Memory B cell (primary cell): ENCODE measurements at places on chromosomes 13 and 19.

DNA sequence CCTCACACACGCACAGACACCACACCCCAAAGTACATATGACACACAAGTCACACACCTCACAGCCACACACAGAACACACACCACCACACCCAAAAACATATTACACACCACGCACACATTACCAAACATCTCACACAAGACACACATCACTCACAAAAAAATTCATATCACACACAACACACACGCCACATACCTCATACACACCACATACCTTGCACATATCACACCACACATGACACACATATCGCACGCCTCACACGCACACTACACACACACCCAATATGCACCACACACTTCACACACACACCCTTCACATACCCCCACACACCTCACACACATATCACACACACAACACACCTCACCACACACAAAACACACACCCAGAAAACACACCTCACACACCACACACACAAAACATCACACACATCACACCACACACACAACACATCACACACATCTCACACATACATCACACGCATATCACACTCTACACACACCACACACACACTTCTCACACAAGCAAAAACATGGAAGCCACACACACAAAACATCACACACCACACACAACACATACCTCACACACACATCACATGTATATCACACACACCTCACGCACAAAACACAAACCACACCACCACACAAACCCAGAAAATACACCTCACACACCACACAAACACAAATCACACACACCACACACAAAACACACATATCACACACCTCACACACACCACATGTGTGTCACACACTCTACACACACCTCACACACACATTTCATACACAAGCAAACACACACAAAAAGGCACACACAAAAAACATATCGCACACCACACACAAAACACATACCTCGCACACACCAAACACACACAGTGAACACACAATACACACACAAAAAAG lies 132.1 kb downstream of the CRYL1 start:
- DNase-seq = no peak

DNA sequence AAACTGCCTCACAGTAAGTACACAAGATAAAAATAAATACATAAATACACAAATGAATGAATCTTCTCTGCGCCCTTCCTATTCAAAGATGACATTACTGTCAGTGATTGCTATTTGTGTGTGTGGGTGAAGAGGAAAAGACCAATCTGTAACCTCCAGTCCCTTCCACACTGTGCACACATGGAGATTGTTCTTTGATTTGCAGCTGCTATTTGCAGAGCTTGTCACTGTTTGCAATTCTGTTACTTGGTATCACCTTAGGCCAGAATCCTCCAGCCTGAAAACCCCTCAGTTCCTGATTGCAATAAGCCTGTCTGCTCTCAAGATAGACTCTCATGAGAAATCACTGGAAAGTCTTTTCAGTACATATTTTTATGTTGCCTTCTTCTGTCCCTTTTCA lies 1314.9 kb downstream of the PCDH9 start:
- DNase-seq = no peak

- DNase-seq = no peak
Measured at GRCh38 chr19:55437410-55437809, 5.7 kb downstream of the SHISA7 start.

- no peak for DNase-seq
Measured at GRCh38 chr13:22839603-22840530, 340.9 kb upstream of the SGCG start.

- DNase-seq = no peak
Measured at GRCh38 chr13:57675526-57675925, 44.0 kb downstream of the PCDH17 start.

- DNase-seq = no peak
Measured at GRCh38 chr19:31693131-31693932, 344.1 kb upstream of the TSHZ3 start.

DNA sequence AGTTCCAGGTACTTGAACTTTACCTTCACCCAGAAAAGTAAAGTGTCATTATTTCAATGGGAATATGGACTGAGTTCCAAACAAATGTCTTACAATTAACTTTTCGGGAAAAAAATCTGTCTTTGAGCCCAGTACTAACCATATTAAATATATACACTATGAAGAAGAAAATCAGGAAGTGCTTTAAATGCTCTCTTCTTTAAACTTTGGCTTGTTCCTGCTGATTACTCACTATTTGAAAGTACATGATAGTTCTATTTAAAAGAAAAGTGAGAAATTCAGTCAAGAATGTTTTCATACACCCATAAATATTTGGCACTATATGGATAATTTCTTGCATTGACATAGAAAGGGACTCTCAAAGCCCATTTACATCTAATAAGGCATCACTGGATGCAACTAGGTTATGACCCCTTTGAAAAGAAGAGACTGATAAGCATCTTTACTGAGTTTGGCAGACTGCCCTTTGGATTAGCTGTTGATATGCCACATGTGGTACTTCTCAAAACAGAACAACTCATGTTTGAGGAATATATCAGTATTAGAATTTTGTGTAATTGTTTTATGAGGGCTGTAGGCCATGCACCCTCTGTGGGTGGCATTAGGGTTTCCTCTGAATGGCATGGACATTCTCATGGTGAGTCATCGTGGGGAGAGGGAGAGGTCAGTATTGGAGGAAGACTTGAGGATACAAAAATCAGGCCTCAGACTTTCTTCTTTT lies 25.0 kb upstream of the VWA8 start:
- no peak for DNase-seq

GRCh38 chr19:51520728-51521127 lies 10.7 kb downstream of the SIGLEC6 start:
- no peak for DNase-seq

GRCh38 chr19:29542776-29543175 lies 17.0 kb downstream of the VSTM2B start:
- DNase-seq = no peak

GRCh38 chr19:6061376-6062130 lies 48.7 kb downstream of the RFX2 start:
- DNase-seq = no peak

GRCh38 chr13:74444161-74444571 lies 310.0 kb upstream of the KLF12 start:
- DNase-seq = no peak

GRCh38 chr13:75255653-75256052 lies 226.3 kb downstream of the TBC1D4 start:
- no peak for DNase-seq

DNA sequence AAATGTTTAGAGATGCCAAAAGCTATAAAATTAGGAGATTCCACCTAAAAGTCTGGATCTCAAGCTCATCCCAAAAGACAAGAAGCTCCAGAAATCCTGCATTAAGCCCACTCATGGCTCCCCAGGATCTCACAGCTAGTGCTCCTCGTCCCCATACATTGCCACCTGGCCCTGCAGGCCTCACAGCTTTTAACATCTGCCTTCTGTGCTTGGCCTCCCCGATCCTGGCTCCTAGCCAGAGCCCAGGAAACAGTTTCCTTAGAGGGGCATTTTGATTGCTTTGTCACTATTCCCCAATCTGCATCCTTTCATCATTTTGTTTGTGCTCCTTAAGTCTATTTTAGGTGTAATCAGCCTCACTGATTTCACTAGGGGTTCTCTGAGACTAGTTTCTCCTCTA lies 14.5 kb upstream of the DCT start:
- DNase-seq = no peak

DNA sequence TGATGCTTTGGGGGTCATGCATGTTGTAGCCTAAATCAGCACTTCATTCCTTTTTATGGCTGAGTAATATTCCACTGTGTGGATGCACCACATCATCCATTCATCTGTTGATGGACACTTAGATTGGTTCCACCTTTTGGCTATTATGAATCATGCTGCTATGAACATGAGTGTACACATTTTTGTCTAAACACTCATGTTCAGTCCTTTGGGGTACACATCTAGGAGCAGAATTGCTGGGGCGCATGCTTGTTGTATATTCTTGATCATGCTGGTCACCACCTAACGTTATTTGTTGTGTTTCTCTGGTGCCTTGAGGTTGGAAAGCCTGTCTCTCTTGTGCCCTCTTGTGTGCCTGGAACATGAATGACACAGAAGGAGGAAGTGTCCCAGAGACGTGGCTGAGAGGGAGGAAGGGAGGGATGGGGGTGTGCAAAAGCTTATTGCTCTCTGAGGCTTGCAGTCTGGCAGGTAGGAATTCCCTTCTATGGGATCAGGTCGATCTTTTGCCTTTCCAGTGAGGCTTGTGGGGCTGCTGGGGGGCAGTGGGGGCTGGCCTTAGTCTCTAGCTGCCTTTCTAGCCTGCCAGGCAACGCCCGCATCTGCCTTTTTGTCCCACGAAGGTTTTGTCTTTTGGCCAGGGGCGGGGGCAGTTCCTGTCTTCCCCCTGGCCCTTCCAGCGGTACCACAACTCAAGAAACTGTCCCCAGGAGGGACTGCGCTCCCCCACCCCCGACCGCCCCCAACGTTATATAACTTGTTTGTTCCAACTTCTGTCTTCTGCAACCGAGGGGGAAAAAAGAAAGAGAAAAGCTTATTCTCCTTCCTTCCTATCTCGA lies 7.6 kb downstream of the KLHL26 start:
- DNase-seq = no peak

- DNase-seq = no peak
Measured at GRCh38 chr19:18418483-18419194, 559 bp upstream of the SSBP4 start.
